ENCODE measurements at places on chromosomes 5 and 9.

- peak; percentile 43 for DNase-seq
Observed at GRCh38 chr9:118985851-118986250, 383.4 kb downstream of the BRINP1 start.

- peak; percentile 82 for DNase-seq
Observed at GRCh38 chr9:87270221-87270847, 227.3 kb upstream of the DAPK1 start.

DNA sequence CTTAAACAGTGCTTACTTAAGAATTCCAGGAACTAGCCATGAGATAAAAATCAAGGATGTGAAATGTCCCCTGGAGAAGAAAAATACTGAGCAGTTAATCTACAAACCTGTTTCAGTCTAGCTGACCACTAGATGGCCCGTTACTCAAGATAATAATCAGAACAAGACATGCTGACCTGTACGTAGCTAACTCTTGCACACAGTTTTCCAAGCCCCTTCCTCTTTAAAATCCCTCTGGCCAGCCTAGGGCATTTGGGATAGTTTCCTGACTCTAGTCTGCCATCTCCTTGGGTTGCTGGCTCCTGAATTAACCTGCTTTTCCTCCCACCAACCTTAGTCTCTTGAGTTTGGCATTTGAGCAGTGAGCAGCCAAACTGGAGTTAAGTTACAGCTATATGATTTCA, 59.2 kb upstream of the TRAF1 start:
- DNase-seq: peak; percentile 70

GRCh38 chr5:106019261-106019660, 1651.5 kb downstream of the EFNA5 start:
- DNase-seq: peak; percentile 19

- no peak for DNase-seq
Observed at GRCh38 chr9:131701789-131702337, 38.0 kb downstream of the RAPGEF1 start.

GRCh38 chr9:95313010-95313498, 4.5 kb downstream of the FANCC start:
- peak; percentile 68 for DNase-seq

DNA sequence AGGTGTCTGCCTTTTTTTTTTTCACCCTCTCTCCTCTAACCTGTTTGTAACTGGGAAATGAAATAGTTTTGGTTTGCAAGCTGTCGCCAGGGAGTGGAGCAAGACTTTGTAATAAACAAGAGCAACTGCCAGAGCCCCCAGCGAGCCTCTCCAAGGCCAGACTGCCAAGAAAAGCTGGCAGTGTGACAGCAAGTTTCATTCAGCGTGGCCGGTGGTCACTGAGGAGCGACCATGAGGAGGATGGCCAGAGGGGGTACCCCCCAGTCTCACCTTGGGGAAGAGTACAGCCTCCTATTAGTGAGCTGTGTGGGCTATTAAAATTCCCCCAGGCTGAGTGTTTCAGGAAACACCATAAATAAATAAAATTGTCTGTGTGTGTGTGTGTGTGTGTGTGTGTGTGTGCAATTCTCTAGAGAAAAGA, 49.9 kb downstream of the ZFAND5 start:
- peak; percentile 67 for DNase-seq
